ENCODE measurements at places on chromosomes 12 and 14. TPM values are rescaled to one million over a fixed set of nuclear protein-coding genes. Genes with fewer than 3 reads are reported as not detected.

Gene YBX3
- total RNA-seq = 254 TPM

Gene KERA
- total RNA-seq = not detected

Gene PLCZ1
- total RNA-seq = not detected

Gene NPAS3
- total RNA-seq = not detected

Gene CDK4
- 285 TPM for total RNA-seq

All from A549 treated with Hydrocortisone at 1 μM for 4 hours (cell line).